ENCODE measurements at places on chromosomes 5 and 9.
A peak's percentile ranks its signal among the peaks of the same experiment; 100 is the strongest.

- DNase-seq: peak; percentile 41
Measured at GRCh38 chr9:124202447-124202971, 55.2 kb upstream of the NEK6 start.

DNA sequence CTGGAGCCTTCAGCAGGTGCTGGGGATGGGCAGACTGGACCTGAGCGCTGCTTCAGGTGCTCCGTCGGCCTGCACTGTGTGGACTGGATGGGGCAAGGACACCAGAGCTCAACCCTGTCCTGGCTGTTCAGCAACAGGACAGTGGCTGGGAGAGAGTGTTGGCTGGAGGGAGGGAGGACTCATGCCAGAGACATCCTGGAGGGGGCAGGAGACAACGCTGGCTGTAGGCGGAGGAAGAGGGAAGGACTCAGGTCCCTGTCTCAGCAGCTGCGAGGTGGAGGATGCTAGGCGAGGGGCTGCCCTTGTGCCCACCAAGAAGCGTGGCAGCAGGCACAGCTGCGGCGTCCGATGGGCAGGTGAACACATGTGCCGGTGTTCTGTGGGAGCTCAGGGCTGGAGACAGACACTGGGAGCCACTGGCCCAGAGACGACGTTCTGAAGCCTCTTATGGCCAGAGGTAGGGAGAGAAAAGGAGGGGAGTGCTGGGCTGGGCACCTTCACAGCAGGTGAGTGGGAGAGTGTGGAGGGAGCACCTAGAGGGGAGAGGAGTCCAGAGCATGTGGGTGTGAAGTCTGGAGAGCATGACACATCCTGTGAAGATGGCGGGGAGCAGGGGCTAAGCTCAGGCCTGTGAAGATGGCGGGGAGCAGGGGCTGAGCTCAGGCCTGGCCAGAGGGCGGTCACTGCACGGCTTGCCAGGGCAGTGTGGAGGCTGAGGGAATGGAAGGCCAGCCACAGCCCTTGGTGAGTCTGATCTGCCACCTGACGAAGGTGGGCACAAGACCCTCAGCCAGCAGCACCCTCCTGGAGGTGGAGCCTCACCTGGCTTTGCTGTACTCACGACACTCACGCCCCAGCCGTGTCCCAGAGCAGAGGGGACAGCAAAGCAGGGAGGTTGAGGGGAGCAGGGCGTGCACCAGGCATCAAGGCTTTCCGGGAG is 79.1 kb upstream of the FCN1 start:
- no peak for DNase-seq

DNA sequence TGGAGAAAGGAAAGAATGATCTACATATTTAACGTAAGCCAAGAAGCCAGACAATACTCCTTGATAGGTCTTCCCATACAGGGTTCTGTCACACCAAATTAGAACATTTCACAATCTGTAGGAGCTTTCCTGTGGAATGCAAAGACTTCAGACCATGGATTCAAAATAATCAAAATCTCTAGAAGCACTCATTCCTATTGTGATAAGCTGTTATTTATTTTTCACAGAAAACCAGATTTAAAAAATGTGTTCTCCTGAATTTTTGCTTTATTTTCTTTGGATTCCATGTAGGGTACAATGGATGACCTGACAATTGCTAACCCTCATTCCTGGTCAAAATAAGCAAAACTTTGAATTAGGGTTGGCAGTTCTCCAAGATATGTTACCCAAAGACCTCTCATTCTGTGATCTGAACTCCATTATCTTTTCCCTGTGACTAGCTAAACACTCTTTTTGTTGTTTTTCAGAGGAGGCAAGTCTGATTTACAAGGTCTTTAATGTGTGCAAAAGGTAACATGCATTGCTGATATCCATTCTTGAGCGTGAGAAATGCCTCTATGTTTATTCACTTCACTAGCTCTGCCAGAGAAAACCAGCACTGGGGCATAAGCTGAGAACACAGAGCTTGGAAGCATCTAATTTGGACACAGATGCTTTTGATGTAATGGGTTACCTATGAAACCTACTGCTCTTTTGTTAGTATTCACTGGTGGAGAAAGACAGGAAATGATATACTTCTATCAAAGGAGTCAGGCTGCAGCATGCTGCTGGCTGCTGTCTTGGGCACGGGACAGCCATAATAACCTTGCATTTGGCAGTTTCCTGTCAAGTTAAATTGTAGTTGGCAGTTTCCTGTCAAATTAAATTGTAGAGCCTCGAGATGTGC is 31.4 kb downstream of the ACTBL2 start:
- DNase-seq: no peak

GRCh38 chr5:154368041-154368800 is 77.6 kb upstream of the SAP30L start:
- DNase-seq: no peak

DNA sequence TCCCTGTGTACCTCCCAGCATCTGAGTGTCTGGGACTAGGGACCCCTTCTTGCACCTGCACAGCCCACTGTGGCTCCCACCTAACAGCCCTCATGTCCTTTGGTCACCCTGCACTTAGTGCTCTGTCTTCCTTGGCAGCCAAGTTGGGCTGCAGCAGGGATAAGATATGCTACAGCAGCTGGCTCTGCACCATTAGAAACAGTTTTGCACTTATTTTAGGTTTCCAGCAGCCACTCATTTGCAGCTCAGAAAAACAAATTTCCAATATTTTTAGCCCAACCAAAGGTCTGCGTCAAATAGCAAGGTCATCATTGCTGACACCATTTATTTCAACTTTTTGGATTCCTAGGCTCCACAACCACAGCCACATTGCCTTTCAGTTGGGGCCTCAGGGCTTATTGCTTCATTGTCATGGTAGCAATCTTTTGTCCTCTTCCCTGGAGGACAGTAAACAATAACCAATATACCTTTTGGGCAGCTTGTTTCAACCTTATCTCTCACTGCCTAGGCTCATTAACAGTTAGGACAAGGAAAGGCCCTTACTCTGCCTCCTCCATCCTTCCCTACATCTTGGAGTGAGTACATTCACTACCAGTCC is 263.9 kb downstream of the COX7C start:
- DNase-seq: no peak

GRCh38 chr9:38408719-38409118 is 15.5 kb downstream of the IGFBPL1 start:
- DNase-seq: no peak

- no peak for DNase-seq
Measured at GRCh38 chr5:176190886-176191755, 47.1 kb upstream of the SIMC1 start.

GRCh38 chr5:36680066-36680465 is 73.7 kb downstream of the SLC1A3 start:
- peak; percentile 35 for DNase-seq

- peak; percentile 84 for DNase-seq
Measured at GRCh38 chr9:77977210-77977611, 54.4 kb downstream of the GNAQ start.
